ENCODE measurements at places on chromosomes 13 and 19.

- DNase-seq = no peak
Observed at GRCh38 chr19:13011653-13012389, 16.5 kb downstream of the NFIX start.

- DNase-seq = no peak
Observed at GRCh38 chr19:9342610-9343304, 18.8 kb downstream of the ZNF559 start.

- no peak for DNase-seq
Observed at GRCh38 chr13:40109351-40109844, 453.9 kb downstream of the COG6 start.

DNA sequence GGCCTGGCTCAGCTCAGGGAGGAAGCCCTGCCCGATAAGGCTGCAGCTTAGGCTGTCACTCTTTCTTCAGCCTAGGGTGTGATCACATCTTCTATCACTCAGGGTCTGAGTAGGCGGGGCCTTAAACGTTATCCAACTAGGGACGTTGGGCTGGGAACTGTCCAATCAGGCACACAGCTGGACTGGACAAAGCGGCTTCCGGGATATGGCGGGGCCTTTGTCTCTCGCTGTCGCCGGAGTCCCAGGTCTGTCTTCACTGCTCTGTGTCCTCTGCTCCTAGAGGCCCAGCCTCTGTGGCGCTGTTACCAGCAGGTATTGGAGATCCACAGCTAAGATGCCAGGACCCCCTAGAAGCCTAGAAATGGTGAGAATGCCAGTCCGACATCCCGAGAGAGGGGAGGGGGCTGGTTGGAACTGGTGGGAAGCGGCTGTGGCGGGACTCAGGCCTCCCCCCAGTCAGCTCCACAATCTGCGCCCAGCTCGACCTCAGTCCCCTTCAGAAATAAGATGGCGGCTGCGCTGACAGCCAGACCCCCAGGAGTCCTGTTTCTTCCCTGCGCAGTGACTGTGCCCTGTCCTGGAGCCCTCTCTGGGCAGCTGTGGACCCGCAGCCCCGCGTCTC lies at the start of gene ZNF254:
Gene ZNF254 (plus strand): TSS at position 214 of the 622 bp plus-strand sequence. CDS start 121 bp downstream, at position 335.
- DNase-seq = peak; percentile 95

DNA sequence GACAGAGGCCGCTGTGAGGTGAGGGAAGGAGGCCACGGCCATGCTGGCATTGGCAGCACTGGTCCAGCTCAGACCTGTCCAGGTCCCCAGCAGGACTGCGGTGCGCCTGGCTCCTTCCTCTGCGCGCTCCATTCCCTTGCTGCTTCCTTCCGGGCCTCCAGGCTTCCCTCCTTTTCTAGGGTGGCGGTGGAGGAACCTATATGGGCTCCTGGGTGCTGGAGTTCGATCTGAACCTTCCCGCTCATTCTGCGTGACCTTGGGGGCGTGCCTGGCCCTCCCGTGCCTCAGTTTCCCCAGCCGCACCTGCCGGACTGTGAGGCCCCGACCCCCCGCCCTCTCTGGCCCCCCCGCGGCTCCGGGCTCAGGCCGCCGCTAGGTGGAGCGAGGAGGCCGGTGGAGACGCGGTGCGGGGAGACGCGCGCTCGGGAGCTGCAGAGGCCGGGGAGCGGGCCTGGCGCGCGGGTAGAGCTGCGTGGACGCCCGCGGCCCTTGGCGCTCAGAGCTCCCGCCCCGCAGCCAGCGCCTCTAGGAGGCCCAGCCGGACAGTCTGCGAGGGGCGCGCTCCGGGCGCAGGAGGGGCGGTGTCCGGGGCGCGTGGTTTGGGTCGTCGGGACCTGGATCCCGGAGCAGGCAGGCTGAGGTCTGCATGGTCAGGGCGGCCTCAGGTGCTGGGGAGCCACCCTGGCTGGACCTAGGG lies 29.9 kb downstream of the EFNA2 start:
- peak; percentile 65 for DNase-seq

DNA sequence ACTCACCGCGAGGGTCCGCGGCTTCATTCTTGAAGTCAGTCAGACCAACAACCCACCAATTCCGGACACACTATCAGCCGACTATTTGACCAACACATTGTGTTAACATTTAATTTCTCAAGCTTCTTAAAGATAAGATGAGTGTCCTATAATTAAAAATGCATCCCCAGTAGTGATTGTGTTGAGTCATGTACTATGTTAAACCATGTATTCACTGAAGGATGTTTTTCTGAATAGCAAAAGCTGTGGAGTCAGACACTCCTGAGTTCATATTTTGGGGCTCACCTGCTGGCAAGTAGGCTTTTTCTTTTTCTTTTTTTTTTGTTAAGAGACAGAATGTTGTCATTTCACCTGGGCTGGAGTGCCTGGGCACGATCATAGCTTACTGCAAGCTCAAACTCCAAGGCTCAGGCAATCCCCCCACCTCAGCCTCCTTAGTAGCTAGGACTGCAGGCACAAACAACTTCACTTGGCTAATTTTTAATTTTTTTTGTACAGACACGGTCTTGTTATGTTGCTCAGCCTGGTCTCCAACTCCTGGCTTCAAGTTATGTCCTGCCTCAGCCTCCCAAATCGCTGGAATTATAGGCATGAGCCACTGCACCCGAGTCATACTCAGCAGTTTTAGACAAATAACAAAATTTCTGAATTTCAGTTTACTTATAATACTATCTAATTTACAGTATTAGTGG lies 606.9 kb downstream of the PCDH9 start:
- no peak for DNase-seq

DNA sequence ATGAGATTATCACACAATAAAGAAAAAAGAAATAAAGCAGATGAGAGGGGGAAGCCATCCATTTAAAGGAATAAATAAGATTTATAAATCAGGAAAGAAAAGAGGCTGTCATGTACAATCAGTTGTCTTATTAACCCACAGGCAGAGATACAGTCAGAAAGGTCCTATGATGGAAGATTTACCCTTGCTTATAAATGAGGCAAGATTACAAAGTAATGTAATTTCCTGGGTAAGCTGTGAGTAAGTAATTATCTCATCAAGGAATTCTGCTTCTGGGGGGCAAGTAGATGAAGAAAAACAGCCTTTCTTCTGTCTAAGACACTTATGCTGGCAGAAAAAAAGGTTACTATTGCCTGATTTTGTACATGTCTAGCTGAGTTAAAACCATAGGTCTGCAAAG lies 146.4 kb downstream of the FGF14 start:
- DNase-seq = no peak

- no peak for DNase-seq
Observed at GRCh38 chr13:97067017-97067895, 73.0 kb upstream of the OXGR1 start.

DNA sequence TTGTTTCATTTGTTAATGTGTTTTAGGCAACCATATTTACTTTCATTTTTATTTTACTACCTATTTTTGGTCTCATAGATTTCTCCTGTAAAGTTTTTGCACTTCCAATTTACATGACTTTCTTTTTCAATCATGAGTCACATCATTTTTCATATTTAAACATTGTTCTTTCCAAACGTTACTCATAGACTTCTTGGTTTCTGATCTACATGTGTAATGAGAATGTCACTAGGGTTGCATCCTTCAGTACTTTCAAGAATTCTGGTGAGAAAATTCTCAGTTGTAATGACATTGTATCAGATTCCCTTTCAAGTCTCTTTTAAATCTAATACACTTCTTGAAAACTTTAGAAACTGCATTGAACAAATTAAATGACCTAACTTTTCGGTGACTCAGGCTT lies 991.7 kb downstream of the EFNB2 start:
- no peak for DNase-seq

DNA sequence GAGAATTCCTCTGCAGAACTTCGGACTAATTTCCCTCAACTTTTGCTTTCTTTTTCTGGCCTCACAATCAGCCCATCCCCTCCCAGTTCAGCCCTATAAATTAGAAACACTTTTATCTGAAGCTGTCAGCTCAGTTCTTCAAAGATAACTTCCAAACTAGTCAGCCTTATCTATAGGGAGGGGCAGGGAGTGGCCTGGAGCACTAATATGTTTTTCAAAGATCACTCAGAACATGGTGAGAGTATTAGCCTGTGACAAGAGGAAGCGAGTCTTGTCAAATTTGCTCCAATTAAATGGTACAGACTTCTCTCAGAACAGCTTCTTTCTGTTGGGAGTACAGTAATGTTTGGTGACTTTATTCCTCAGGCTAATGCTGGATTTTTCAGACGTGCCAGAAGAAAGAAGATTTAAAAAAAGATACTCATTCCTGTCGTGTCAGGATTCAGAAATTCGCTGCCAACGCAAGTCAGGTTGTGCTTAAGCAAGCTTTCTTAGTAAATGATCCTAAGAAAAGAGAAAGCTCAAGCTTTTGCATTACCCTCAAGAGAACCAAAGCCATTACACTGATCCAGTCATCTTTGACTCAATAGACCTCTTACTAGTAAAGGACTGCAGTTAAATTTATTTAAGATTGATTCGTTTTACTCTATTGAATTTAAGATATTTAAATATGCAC lies 1033.6 kb downstream of the SLITRK5 start:
- DNase-seq = no peak

DNA sequence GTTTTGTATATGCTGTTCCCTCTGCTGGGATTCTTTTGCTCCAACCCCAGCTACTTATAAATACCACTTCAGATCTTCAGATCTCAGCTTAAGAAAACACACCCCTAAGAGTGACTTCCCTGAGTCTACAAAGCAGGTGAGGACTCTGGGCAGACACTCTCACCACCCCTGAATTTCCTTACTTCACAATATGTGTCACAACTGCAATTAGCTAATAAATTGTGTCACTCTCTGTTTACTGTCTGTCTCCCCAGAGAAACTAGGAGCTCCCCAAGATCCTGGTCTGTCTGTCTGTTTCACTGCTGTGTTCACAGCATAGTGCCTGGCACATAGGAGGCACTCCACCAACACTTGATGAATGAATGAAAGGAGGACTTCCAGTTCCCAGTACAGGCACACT lies 14.4 kb downstream of the CEBPA start:
- DNase-seq = no peak

DNA sequence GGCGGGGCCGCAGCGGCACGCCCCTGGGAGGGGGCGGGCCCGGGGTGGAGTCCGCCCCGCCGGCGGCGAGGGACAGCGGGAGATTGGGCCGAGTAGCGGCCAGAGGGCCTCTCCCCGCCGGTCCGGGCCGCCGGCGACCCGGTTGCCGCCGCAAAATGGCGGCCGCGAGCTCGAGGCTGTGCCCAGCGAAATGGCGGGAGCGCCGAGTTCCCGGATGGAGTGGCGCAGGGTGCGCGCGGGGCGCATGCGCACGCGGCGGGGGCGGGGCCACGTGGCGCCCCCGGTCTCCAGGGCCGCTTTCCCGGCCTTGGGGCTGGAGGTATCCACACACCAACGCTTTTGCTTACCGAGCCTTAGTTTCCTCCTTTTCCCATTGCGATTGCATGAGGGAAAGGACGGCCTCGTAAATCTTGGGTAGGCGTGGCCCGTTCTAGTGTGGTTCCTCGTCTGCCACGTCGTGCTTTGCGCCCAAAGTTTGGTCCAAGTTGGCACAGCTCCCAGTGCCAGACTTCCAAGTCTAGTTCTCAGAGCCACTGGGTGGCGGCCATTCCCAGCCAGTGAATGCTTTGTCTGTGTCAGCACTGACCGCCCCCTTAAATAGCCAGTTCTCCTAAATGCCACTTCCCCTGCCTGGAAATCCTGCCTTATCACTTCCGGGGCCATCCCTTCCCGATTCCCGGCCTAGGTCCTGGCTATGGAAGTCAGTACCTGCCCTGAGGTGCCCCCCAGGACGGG lies 513 bp downstream of the CIRBP start:
- peak; percentile 69 for DNase-seq

DNA sequence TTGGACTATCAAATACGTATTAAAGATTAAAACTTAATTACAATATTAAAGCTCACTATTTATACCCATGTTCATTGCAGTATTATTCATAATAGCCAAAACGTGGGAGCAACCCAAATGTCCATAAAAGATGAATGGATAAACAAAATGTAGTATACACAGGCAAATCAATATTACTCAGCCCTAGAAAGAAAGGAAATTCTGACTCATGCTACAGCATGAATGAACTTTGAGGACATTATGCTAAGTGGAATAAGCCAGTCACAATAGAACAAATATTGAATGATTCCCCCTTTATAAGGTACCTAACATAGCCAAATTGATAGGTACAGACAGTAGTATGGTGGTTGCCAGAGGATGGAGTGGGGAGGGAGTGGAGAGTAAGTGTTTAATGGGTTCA lies 457.3 kb downstream of the FGF14 start:
- DNase-seq = no peak

DNA sequence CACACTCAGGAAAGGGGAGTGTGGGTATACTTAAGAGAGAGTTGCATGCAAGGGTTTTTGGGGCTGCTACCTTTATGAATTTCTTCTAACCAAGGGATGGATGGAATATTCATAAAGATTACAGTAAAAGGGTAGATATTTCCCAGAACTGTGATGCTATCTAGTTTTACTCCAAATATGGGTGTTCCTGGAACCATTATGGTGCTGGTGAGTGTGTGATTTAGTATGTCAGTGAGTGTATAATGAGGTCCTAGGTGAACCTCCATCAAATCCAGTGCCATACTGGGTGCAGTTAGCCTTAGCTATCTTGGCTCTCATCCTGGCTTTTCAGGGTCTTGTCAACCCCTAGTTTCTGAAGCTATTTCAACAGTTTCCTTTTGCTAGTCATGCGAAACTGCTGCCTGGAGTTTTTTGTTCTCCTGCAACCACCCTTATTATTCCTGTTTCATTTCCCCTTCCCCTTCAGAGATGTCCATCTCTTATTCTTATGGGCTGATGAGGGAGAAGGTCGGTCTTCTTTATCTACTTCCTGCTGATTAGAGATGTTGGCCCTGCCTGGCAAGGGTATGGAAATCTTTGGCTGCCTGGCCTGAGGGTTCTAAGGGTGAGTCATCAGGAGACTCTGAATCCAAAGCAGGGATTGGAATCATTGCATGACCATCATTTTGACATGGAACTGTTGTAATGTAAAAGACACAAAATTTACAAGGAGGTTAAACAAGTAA lies 202.3 kb downstream of the NBEA start:
- DNase-seq = no peak

- DNase-seq = no peak
Observed at GRCh38 chr19:33814181-33815165, 17.8 kb downstream of the KCTD15 start.

- DNase-seq = no peak
Observed at GRCh38 chr13:71609271-71609670, 257.7 kb downstream of the DACH1 start.

GRCh38 chr13:20980430-20980829 lies 77.9 kb upstream of the XPO4 start:
- DNase-seq = no peak

GRCh38 chr13:100129605-100130004 lies 40.7 kb downstream of the PCCA start:
- DNase-seq = peak; percentile 24

- DNase-seq = peak; percentile 54
Observed at GRCh38 chr13:75219479-75220237, 262.3 kb downstream of the TBC1D4 start.

DNA sequence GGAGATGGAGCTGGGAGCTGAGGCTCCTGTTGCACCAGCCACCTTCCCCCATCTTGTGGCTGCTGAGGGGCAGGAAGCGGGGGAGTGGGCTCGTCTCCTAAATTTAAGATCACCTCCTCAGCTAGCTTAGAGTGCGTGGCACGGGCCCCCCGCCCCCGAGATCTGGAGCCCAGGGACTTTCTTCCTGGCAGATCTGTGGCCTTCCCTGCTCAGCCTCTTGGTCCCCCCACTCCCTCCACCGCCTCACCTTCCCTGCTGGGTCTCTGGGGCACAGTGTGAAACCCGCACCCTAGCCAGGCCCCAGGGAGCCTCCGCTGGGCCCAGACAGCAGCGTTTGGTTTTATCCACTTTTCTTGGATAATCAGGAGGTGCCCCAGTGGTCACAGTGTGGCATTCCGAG lies 35.9 kb downstream of the MAU2 start:
- no peak for DNase-seq

- DNase-seq = peak; percentile 92
Observed at GRCh38 chr19:11887611-11888531, at the start of gene ZNF69. TSS of gene ZNF69 (plus strand) at chr19:11887782. CDS start at chr19:11887924, 142 bp downstream.

GRCh38 chr13:107185889-107186288 lies 618.0 kb upstream of the ARGLU1 start:
- DNase-seq = no peak
